ENCODE measurements at places on chromosomes 1 and 21.
A peak's percentile ranks its signal among the peaks of the same experiment; 100 is the strongest.

GRCh38 chr21:17388226-17388625 is 124.6 kb upstream of the CXADR start:
- DNase-seq, result peak; percentile 64

DNA sequence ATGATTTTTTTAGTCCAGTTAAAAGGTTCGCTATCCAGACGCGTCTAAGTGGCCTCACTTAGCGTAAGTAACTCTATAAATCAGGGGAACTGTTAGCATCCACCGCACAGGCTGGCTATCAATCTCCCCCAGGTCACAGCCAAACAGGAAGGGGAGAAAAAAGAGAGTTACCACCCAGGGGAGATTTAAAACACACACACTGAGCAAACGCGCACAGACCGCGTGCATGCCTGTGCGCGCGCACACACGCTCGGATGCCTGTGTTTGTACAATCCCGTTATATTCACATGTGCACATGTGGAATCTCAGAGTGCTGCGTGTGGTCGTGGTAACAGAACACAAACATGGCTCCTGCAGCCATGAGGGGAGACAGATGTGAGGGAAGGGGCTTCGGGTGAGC is 125.4 kb downstream of the CASZ1 start:
- DNase-seq, result no peak

DNA sequence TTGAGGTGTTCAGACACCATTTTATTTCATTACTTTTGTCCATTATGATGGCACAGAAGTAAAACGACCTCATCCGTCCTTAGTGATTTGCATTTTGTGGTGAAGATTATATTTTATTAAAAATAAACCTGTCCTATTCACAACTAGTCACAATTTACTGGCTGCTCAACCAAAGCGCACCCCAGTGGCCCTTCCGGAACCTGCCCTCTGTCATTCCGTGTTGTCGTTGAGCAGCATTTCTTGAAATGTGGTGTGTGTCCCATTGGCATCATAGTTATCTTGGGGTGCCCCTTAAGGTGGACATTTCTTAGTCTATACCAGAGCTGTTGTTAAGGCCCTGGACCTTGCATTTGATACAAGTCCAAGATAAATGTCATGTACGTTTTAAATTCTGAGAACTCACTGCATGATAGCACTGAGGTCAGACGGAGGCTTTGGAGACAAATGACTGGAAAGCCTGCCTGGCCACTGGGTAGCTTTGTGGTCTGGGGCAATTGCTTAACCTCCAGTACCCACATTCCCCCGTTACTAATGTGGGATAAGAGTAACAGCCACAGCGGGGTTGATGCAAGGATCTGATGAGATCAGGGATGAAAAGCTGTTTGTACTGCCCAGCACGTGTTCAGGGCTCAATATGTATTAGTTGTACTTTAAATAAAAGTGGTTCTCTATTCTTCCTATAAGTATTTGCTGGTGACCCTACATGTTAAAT is 36.2 kb downstream of the BACH1 start:
- no peak for DNase-seq

- DNase-seq, result no peak
Measured at GRCh38 chr21:44862869-44863685, 10.4 kb downstream of the PTTG1IP start.

DNA sequence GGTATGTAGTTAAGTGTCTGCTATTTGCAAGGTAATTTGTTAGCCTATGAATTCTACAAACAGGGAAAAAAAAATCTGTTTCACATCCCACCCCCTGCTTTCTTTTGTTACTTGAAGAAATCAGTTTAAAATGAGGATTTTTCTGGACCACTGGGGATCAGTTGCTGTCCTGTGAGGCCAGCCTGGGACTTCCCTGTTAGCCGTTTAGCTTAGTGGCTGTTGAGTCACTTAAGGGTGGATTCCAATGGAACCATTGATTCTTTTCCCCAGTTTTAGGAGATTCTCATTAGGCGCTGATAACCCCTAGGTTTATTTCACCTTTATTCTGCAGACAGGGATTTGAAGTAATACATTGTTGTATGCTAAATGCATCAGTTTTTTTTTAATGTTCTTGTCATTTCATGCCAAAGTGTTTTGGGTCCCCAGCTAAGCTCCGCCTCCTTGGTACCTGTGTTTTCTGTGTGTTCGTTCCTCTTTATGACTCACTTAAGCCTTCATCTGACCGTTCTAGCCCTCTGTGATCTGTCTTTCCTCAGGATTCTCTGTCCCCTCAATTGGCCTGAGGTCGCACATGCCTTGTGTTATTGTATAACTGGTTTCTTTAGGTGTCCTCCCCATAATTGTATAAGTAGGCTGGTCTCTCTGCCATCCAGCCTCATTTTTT is 59.3 kb downstream of the NOS1AP start:
- DNase-seq, result no peak

DNA sequence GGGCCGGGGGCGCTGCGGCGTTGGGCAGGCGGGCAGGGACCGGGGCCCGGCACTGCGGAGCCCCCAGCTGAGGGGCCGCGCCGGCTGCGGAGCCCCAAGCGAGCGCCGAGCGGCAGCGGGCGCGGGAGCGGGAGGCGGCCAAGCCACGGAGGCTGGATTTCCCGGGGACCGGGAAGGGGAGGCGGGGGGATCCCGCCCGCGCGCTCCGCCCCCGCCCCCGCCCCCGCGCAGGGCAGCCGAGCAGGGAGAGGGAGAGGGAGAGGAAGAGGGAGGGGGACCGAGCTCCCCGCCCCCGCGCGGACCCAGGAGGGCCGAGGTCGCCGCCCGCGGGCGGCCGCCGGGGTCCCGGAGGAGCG is at the start of gene DLGAP3:
Gene DLGAP3 (minus strand): TSS at position 154 of the 356 bp plus-strand sequence. CDS start 24,267 bp downstream, outside the sequence.
- DNase-seq, result no peak

- DNase-seq, result no peak
Measured at GRCh38 chr21:36347962-36348328, 27.9 kb downstream of the MORC3 start.

DNA sequence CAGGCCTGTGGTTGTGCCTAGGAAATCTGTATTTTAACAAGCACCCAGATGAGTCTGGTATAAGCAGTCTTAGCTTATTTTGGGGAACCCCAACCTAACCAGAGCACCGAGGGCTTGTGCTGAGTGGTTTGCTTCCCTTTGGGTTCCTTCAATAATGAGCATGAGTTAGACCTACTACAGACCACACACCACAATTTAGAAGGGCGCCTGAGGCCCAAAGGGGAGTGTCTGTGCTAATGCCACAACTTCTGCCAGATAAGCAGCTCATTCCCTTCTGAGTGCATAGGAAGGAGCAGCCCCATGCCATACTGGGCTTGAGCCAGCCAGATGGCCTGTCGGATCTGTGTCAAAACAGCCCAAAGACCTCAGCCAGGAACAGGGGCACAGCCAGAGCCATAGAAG is 15.4 kb upstream of the LSS start:
- DNase-seq, result no peak

- DNase-seq, result no peak
Measured at GRCh38 chr1:67888216-67889106, 55.2 kb upstream of the GNG12 start.

- no peak for DNase-seq
Measured at GRCh38 chr1:77407738-77408375, 126.0 kb downstream of the AK5 start.

DNA sequence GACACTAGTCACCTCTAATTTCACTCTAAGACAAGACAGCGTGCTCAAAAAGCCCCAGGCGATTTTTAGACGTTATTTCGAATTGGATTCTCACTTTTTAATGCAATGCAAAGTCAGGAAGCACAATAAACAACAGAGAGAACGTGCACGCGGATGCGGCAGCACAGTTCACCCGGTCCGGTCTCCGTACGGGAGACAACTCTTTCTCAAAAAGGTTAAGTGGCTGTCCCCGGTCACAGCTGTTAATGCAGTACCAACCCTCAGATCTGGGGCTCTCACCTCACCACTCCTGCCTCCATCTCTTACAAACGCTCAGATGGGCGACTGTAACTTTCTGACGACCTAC is 1.2 kb downstream of the HP1BP3 start:
- no peak for DNase-seq

GRCh38 chr1:20603504-20604464 is 14.9 kb downstream of the CDA start:
- DNase-seq, result no peak

DNA sequence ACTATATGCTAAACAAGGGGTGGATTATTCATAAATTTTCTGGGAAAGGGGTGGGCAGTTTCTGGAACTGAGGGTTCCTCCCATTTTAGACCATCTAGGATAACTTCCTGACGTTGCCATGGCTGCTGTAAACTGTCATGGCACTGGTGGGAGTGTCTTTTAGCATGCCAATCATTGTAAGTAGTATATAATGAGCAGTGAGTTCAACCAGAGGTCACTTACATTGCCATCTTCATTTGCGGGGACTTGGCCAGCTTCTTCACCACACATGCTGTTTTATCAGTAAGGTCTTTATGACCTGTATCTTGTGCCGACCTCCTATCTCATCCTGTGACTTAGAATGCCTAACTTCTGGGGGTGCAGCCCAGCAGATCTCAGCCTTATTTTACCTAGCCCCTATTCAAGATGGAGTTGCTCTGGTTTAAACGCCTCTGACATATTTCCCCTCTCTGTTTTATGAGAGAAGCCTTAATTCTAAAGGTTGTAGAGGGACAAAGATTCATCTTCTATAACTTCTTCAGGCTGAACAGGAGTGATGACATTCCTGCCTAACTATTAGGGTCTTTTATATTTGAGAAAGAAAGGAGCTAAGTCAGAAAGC is 60.4 kb downstream of the DIP2A start:
- DNase-seq, result no peak

DNA sequence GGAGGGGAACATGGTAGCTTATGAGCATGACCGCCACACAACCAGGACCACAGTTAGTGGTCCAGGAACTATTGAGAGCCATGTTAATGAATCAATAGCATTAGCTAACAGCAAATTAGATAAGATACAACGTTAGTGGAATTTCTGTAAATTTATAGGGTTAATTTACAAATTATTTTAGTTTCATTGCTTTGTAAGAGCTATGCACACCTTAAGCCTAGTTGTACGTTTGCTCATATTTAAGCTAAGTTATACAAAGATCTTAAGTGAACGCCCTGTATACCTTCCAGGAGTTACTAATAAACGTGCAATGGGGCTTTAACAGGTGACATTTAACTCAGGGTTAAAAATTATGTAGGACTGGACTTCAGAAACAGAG is 749 bp downstream of the EXOSC10 start:
- no peak for DNase-seq

GRCh38 chr1:45843474-45843905 is 40.1 kb downstream of the MAST2 start:
- no peak for DNase-seq

DNA sequence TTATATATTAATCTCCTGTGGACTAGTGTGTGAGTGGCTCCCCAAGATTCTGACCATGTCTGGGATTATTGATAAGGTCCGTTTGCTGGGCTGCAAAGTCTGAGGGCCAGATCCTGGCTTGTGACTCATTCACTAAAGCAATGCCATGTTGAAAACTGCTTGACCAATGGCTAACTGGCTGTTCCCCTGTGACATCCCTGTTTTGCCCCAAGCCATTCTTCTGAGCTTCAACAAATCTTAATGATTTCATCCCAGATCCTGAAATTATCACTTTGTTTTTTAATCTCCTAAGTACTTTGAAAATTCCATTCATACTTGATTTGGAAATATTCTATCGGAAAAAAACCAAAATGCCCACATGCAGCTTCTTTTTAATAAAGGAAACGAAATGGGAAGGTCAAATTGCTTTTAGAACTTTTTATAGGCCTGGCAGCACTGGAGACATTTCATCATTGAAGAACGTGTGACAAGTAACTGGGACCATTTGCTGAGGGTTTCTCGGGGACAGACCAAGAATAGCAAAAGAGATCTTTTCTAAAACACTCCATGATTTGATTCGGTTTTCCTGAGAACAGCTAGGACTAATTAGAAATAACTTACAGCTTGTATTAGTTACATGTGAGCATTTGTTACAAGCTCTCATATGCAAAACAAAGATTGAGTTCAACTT is 121.3 kb downstream of the TGFB2 start:
- no peak for DNase-seq

- no peak for DNase-seq
Measured at GRCh38 chr1:54835970-54836369, 34.8 kb upstream of the TTC22 start.

DNA sequence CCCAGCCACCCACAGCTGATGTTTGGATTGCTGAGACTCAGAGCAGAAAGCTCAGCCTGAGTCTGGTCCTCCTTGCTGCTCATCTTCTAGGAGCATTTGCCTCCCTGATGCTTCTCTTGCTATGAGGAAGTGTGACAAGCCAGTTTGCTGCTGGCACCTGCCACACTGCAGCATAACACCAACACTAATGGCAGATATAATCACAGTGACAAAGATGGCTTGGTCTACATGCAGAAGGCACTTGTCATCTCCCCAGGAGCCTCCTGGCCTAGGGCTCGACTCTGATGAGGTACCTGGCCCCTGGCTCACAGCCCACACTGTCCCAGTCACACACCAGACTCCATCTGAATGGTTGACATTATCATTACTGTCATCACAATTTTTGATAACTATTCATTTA is 13.9 kb upstream of the PSMB2 start:
- no peak for DNase-seq

DNA sequence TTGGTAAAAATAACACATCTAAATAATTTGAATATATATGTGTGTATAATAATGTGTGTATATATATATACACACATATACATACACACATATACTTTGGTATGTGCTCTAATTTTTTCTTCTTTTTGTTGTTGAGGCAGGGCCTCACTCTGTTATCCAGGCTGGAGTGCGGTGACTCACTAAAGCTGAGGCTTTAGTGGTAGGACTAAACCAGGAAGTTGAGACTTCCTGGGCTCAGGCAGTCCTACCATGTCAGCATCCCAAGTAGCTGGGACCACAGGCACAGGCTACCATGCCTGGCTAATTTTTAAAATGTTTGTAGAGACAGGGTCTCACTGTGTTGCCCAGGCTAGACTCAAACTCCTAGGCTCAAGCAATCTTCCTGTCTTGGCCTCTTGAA is 46.7 kb upstream of the CXADR start:
- no peak for DNase-seq

GRCh38 chr1:242318140-242318539 is 206.4 kb downstream of the PLD5 start:
- peak; percentile 12 for DNase-seq

DNA sequence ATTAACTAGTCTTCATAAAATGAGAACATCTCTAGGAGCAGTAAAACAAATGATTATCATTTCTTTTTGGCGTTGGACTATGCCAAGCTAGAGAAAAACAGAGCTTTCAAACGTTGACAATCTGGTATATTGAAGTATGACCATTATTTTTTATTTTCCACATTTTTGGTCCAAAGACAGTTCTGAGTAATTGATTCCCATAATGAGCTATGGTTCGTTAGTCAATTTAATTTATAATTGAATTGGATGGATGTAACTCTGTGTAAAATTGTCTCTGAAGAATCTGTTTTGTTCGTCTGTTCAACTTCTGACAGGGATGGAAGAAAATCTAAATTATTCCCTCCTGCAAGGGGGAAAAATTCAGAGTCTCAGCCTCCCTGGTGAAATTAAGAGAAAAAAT is 234.5 kb downstream of the LMO4 start:
- no peak for DNase-seq

DNA sequence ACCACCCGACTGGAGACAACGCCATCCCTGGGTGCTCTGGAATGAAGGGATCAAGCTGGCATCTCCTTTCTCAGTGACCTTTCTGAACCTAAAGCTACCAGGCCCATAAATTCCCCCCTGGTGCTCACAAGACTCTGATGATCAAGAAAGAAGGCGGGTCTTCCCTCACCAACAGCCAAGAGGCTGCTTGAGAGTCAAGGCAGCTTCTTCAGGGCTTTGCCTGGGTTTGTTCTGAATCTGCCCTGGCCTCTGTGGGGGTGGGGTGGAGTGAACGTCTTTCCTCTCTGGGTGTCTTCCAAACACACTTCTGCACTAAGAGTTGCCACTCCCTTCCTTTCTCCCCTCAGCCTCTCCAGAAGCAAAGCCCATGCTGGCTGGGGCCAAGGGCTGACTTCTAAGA is 36.1 kb downstream of the CD247 start:
- no peak for DNase-seq

GRCh38 chr1:1435106-1435903 is at the start of gene VWA1:
Gene VWA1 (plus strand): TSS chr1:1435690. CDS start chr1:1435749, 59 bp downstream.
- peak; percentile 54 for DNase-seq
